ENCODE measurements at places on chromosomes 1 and 21.

- DNase-seq = peak; percentile 76
Measured at GRCh38 chr1:60936163-60936562, 146.2 kb upstream of the NFIA start.

DNA sequence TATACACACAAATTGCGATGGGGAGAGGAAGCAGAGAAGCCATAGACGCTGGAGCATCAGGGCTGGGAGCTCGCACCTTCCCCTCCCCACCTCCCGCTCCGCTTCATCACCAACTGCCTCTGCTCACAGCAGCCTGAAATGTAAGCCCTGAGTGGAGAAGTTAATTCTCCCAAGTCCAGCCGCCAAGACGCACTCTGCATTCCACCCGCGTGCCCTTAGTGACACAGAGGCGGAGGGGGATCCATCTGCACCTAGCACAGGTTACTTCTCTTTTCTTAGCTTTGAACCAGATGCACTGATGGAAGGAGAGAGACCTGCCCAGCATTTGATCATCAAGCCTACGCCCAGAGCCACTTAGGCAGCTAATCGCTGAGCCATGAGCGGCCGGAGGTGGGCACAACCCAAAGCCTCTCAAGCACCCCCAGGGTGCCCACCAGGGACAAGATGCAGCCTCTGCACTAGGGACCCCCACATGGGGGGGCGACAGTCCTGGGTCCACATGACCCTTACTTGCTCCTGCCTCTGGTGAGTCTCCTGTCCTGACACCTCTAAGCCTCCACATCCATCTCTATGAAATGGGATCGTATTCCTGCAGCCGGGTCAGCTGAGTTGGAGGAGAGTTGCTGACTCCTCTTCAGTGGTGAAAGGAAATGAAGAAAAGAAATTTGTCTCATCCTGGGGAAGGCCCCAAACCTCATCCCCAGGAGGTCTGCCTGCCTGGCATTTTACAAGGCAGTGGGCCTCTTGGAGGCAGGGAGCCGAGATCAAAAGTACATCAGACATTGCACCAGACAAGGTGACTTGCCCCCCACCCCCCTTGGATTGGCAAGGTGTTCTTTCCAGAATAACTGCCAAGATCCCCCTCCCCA is 316.2 kb downstream of the MATN1 start:
- no peak for DNase-seq

DNA sequence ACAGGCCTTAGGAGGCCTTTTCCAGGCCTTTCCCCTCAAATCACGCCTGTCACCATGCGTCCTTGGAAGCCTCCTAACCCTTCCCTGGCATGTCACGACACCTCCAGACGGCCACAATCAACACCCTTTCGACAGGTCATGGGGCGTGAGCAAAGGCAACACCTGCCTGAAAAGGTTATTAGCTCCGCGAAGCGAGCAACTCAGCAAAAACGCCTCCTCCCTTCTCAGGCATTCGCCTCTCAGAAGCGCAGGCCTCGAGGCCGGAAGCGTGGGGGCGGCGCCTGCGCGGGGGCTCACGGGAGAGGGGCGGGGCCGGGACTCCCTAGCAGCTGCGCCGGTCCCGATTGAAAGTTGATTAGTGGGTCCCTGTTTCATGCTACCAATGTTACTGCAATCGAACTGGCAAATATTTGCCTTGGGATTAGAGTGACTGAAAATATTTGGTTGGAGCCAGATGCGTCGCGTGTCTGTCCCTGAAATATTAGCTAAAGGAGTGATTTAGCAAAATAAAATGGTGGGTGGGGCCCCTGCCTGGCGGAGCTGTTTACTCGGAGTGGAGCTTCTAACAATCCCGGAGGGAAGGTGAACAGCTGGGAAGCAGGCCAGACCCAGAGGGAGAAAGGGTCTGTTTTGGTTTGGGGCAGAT is 44.9 kb downstream of the GFI1 start:
- no peak for DNase-seq

DNA sequence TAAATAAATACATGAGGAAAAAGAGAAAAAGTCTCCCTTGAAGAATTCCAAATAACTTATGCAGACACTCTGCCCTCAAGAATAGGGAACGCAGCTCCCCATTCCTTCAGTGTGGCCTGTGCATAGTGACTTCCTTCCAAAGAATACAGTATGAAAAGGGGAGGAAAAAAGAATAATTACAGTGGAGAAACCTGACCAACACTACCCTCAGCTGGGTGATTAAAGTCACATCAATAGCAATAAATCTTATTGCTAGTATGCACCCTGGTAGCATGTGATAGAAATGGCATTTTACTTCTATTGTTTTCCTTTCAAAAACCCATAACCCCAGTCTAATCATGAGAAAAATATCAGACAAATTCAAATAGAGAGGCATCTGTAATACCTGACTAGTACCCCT is 85.1 kb downstream of the ZZZ3 start:
- no peak for DNase-seq

DNA sequence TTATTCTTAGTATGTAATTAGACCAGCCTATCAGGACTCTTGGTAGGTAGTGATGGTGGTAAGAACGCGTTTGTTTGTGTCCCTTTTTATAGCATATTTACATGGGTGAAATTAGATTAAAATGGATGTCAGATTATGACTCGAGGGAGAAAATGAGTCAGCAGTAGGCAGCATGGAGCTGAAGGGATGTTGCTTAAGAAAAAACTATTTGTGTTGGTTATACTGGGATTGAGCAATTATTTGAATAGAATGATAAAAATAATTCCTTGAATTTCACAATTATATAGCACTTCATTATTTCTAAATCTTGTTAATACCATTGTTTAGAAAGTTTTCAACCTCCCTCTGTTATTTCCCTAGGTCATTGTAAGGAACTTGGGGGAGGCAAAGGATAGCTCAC is 348.8 kb downstream of the RYR2 start:
- no peak for DNase-seq

- no peak for DNase-seq
Measured at GRCh38 chr1:64019818-64020217, 183.6 kb upstream of the UBE2U start.

DNA sequence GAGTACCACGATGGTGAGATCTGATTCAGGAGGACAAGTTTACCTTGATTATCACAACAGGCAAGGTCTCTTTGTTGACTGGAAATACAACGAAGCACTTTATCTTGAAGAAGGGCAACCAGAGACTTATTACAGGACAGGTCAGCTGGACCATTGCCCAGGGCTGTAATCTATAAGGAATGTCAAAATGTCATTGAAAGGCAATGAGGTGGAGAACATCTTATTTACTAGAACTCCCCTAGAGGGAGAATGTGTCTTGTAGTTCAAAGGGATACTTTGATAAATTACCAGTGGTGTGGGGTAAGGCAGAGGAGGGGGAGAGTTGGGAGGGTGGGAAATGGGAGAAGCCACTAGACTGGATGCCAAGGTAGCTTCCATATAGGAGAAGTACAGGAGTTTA is 212.3 kb downstream of the NCAM2 start:
- DNase-seq = no peak
